Activated CD4-positive, alpha-beta T cell treated with anti-CD3 and anti-CD28 coated beads for 24 hours (primary cell): ENCODE measurements at places on chromosomes 12 and 14.

GRCh38 chr14:73740618-73741326 lies 26.6 kb upstream of the PNMA1 start:
- DNase-seq: no peak

- no peak for DNase-seq
These were observed 10.3 kb downstream of the CCDC175 start for GRCh38 chr14:59566296-59566695.

- DNase-seq: no peak
These were observed 196.5 kb downstream of the NOVA1 start for GRCh38 chr14:26401179-26401968.

GRCh38 chr12:54140588-54141388 lies 48.0 kb downstream of the SMUG1 start:
- DNase-seq: no peak

DNA sequence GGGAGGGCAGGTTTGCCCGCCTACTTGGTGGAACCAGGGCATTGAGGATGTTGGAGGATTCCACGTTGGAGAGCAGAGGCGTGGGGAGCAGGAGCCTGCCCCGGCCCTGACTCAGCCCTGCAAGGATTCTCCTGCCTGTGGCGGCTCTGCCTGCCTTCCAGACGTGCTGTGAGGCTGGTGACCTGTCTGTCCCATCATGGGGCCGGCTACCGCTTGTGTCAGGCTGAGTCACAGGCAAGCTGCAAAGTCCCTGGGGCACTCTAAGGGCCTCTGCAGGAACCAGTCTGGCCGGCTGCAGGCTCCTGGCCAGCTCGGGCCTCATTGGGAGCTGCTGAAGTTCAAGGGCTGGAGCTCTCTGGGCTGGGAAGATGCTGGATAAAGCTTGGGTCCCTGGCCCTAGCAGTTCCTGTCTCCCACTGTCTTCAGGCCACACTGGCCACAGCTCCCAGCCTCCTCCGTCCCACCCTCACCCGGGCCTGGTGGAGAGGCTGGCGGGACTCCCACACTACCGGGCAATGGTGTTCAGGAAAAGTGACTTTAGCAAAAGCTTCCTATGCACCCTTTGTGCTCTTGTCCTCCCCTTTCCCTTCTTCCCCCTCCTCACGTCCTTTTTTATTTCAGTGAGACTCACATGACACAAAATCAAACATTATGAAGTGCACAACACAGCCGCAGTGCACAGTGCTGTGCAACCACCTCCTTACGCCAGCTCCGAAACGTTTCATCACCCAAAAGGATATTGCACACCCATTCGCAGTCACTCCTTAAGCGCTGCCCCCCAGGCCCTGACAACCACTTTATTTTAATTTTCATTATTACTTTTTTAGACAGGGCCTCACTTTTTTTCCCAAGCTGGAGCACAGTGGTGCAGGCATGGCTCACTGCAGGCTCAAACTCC lies 22.0 kb upstream of the ULK1 start:
- no peak for DNase-seq

GRCh38 chr12:99649551-99649950 lies 2.0 kb downstream of the GARIN6 start:
- DNase-seq: no peak

DNA sequence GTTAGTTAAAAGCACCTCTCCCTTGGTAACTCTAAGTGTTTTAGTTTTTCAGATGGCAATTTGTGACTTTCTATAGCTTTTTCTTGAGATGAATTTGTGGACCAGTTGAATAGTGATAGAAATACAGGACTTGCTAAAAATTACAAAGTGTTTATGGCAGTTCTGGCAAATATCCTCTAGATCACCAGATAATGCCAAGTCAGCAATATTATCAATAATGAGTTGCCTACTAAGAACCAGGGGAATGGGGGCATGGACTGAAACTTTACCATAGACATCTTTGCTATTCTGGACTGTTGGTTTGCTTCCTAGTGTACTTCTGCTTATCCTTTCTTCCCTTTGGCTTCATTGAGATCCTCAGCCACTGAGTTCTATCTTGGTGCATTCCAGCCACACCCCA lies 584.2 kb downstream of the DIO2 start:
- DNase-seq: no peak

- DNase-seq: no peak
These were observed 199.8 kb downstream of the RBM19 start for GRCh38 chr12:113766131-113766878.

- DNase-seq: no peak
These were observed 1.5 kb downstream of the RILPL1 start for GRCh38 chr12:123532019-123532418.

- no peak for DNase-seq
These were observed 679.2 kb downstream of the RPL10L start for GRCh38 chr14:45972416-45972815.

- DNase-seq: no peak
These were observed 57.1 kb downstream of the TRAFD1 start for GRCh38 chr12:112182499-112182898.

DNA sequence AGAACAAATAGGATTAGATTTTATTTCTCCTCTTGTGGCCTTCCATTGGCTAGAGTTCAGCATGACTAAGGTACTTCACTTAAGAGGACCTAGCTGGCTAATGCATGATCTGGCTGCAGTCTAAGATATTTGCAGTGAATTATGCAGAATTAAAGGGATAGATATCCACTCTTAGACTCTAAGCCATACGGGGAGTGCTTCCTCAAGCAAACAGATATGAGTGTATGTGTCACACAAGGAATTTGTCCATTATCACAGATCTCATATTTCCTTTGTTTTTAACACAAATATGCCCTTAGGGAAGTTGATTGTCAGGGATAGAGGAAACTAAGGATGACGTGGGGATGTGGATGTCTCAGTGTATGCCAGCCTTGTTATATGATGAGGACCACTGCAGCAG lies 88.1 kb upstream of the DHRS4 start:
- DNase-seq: no peak

DNA sequence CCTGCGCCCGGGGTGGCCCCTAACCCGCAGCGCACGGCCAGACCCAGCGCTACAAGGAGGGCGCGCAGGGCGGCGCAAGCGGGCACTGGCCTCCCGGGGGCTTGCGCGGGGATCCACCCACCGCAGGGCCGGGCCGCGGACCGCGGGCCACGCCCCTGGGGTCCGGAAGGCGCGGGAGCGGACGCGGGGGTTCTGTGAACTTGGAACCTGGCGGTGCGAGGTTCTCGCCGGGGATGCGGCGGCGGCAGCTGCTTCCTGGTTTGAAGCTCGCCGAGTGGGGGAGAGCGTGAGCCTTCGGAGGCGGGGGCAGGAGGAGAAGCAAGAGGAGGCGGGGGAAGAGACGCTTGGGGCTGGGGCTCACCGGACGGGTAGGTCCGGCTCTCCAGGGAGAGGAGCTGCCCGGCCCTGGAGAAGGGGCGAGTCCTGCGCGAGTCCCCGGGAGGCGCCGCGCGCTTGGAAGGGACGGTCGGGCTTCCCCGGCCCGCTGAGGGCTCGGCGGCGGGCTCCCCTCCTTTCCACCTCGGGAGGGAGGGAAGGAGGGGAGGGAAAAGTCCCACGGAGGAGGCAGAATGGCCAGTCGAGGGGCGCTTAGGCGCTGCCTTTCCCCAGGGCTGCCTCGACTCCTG lies at the start of gene PRKCH:
PRKCH (plus strand) TSS at position 195 of the 626 bp plus-strand sequence. CDS start 523 bp downstream, outside the sequence.
- DNase-seq: peak; percentile 68

DNA sequence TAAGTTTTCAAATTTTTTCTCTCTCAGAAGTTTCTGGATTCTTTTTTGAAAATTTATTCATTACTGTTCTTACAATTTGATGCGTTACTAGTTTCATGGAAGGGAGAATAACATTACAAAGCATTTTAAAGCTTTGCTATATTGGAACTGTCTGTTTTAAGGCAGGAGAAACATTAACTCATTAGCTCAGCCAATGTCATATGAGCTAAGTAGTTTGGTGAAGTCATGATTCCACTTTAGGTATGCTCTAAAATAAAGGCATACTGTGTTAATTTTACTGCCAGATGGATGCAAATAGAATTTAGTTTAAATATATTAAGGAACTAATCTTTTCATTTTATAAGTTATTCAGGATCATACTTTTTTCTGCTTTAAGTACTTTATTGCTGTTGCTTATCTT lies 46.0 kb downstream of the ARID2 start:
- no peak for DNase-seq

DNA sequence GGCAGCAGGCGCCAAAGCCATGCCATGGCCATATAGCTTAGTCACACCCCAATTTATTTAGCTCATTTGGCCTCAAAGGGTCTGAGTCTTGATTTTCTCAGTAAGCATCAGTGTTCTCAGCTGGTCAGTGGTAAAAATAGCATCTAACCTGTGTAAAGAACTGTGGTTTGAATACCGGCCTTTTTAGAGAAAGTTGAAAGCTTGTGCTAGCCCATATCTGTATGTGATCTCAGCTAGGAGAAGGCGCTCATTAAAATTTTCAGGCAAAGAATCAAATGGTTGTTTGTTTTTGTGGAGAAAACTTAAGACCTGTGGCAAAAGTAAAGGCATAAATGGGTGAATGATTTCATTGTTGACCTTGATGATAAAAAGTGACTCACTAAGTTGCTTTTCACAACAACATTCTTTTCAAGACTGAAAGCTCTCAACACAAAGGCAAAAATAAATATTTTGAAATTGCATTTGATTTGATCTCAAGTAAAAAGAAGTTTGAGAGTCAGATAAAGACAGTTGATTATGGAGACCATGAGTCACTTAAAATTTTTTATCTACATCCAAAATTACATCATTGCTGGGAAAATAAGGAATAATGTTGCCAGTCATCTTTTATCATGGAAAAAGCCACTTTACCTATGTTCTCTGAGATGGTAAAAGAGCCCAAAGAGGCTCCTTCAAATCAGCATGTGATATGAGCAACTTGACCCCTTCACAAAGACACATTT lies 128.5 kb upstream of the RGS6 start:
- DNase-seq: no peak

GRCh38 chr12:25701290-25701689 lies 148.2 kb upstream of the LMNTD1 start:
- DNase-seq: no peak

GRCh38 chr14:95044463-95045105 lies 112.7 kb downstream of the DICER1 start:
- no peak for DNase-seq

GRCh38 chr12:123771261-123771660 lies 9.2 kb downstream of the DNAH10 start:
- no peak for DNase-seq

DNA sequence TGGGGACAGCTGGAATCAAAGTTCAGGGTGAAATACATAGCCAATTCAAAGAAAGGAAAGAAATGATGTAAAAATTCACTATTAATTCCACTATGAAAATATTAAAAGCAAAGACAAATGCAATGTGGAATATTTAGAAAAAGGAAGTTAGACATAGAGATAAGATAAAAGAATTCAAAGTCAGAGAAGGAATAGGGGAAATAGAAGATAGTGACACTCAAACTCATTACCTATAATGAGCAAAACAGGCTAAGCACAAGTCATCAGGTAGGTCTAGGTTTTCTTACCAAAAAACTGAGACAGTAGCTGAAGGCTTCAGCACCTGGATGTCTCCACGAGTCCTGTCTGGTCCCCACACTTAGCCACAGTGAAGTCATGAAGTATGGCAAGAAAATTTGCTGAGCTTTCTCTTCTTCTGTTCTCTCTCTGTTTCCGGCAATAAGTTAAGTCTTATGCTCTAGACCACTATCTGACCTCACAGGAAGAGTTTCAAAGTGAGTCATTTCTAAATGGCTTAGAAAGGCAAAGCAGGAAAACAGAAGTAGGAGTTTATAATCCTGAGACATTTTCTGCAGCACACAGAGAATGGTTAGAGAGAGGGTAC lies at the start of gene C3AR1:
C3AR1 (minus strand) TSS at position 369 of the 604 bp plus-strand sequence. CDS start 6,174 bp downstream, outside the sequence.
- no peak for DNase-seq

DNA sequence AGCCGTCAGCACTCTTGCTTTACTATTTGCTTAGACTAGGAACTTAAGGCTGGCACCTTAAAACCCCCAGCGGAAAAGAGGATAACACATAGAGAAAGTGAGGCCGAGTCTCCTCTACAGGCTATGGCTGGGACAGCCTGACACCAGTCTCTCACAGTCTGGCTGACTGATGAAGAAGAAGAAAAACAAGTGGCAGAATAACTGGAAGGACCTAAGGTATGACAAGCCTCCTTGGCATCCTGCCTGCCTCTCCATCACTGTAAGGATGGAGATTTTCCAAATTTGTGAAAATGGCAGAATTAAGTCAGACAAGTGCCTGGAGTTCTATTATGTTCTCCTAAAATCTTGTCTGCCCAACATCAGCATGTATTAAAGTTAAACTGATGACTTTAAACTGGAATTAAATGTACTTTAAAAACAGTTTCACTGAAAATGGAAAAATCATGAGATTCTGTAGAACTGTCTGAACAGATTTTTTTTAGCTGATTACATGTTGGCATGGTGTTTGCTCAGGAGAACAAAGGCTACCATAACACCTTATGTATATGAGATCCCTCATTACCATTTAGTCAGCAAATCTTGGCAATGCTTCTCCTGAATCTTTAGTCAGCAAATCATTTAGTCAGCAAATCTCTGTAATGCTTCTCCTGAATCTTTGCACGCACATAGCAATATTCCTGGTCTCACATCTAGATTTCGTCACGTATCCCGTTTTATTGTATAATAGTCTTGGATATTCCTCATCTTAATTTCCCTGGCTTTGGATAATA lies 140.3 kb upstream of the AEBP2 start:
- no peak for DNase-seq

- DNase-seq: no peak
These were observed 3.8 kb downstream of the AQP6 start for GRCh38 chr12:49976557-49976956.

DNA sequence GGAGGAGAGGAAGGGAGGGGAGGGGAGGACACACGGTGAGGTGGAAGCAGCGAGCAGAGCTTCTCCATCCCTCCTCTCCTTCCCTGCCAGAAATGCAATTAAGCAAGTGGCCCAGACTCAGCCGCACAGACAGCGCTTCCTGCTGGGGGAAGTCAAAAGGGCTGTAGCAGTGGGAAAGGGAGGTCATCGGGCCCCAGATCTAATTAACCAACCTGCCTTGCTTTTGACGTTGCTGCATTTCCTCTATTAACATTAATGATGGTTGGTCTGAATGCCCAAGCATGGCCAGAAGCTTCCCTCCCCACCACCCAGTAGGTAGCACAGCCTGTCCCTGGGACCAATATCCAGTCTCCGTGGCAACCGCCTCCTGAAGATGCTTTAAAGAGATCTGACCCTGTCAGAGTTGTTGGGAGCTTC lies 4.6 kb upstream of the NGB start:
- DNase-seq: no peak

- DNase-seq: no peak
These were observed 308.2 kb downstream of the C12orf50 start for GRCh38 chr12:87720967-87721366.

DNA sequence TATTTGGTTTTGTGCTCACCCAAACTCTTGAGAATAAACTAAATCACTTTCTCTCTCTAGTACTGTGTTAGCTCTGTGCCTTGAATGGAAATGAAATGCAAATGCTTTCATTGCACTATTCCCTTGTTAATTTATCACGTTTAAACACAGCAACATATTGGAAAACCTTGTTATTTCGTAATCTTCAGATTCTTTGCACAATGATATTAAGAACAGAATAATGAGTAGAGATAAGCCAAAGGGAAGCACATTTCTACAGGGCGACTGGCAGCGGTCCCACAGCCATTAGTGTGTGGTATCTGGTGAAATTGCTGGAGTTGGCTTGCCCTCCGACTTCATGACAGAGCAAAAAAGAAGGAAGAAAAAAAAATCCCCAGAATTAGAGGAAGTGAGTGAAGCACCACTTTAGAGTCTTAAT lies 166.1 kb upstream of the E2F7 start:
- no peak for DNase-seq

- DNase-seq: no peak
These were observed at the start of gene SRRM4 for GRCh38 chr12:118981285-118982211. TSS of gene SRRM4 (plus strand) at chr12:118981541. CDS start at chr12:118981883, 342 bp downstream.
